Muscle of back (tissue), 13 donors: ENCODE measurements at places on chromosomes 6 and 20. TPM values are rescaled to one million over a fixed set of nuclear protein-coding genes. Genes with fewer than 3 reads are reported as not detected.

DNA sequence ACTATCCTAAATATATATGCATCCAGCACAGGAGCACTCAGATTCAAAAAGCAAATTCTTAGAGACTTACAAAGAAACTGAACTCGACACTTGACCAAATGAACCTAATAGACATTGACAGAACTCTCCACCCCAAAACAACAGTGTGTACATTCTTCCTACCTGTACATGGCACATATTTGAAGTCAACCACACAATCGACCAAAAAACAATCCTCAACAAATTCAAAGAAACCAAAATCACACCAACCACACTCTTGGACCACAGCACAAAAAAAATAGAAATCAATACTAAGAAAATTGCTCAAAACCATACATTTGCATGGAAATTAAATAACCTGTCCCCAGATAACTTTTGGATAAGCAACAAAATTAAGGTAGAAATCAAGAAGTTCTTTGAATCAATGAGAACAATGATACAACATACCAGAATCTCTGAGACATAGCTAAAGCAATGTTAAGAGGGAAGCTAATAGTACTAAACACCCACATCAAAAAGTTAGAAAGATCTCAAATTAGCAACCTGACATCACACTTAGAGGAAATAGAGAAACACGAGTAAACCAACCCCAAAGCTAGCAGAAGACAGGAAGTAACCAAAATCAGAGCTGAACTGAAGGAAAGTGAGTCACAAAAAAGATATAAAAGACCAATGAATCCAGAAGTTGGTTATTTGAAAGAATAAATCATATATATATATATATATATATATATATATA is 12.5 kb upstream of the TREM1 start:
- no peak for DNase-seq

DNA sequence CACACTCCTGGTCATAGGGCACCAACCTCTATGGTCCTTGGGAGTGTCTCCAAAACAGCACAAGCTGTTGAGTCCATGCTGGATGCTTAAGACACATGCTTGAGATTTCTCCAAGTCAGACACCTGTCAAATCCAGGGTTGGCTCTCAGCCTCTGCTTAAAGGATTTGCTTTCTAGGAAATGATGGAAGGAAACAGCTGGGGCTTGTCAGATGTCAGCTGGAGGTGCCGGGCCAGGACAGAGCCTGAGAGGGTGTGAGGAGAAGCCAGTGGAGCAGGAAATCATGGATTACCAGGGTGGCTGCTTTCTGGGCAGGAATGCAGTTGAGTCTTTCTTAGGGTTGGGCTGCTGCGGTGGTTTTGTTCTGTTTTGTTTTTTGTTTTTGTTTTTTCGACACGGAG is 83.0 kb upstream of the FAM184A start:
- DNase-seq = peak; percentile 69

Gene RFX6
- not detected for polyA plus RNA-seq

GRCh38 chr20:37570419-37570818 is 42.7 kb upstream of the BLCAP start:
- no peak for DNase-seq

Gene C20orf96
- 13.2 TPM for polyA plus RNA-seq

Gene BTNL2
- polyA plus RNA-seq = 0.16 TPM

GRCh38 chr6:158439255-158439654 is 120.6 kb upstream of the TMEM181 start:
- DNase-seq = no peak

GRCh38 chr20:37430778-37431460 is 85.0 kb downstream of the SRC start:
- DNase-seq = no peak

- peak; percentile 87 for DNase-seq
Observed at GRCh38 chr6:74735304-74735703, 470.5 kb downstream of the COL12A1 start.
